ENCODE measurements at places on chromosomes 7 and 10. TPM values are rescaled to one million over a fixed set of nuclear protein-coding genes. Genes with fewer than 3 reads are reported as not detected.

The CYP3A5 gene
- total RNA-seq = 24.9 TPM

The GIMAP1 gene
- total RNA-seq = 1.3 TPM

DNA sequence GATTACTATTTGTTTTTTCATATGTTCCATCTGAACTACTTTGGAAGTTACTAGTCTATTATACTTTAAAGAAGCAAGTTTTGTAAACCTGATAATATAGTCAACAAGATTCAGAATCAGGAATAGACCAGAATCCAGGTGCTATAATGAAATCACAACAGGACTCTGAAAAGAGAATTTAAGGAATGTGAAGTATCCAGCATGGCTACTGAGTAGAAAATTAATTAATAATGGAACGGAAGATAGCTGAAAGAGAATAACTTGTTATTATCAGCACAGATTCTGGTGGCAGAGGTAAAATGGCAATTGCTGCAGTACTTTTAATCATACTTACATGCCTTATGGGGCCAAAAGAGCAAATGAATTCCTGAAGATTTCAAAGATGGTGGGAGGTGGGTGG, 43.1 kb upstream of the CHCHD3 start:
- no peak for DNase-seq

- no peak for DNase-seq
Measured at GRCh38 chr10:79979310-79979975, 30.5 kb upstream of the SFTPD start.

DNA sequence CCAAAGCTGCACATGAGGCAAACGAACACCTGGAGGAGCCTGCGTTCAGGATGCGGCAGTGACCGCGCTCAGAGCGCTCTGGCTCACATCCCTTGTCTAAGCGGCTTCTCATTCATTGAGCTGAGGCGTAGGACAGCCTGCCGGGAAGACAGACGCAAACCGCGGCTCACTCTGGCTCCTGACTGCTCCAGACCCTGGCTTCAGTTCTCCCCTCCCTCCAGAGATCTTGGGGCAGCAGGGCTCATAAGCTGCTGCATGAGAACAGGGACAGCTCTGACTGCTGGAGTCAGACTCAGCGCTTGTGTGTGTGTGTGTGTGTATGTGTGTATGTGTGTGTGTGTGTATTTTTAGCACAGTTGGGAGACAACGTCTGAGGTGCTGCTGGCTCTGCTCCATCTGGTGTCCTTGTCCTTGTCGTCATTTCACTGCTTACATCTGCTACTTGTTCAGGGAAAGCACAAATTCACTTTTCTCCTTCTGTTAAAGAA, 15.8 kb upstream of the LYZL2 start:
- DNase-seq = peak; percentile 46

The CFTR gene
- total RNA-seq = 1.2 TPM

DNA sequence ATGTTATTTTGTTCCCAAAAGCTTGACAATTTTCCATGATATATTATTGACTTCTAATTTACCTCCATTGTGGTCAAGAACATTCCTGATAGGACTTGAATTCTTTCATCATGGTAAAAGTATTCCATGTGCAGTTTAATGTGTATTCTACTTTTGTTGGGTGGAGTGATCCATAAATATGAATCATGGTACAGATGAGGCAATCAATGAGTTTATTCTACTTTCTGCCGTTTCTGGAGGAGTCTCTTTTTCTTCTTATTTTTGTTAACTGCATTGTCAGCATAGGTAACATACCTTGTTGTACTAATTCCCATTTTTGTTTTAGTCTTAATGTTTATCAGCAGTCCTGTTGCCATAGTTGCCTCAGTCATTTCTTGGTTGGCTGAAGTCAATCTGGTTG, 69.6 kb downstream of the SHOC2 start:
- no peak for DNase-seq

The CUL2 gene
- total RNA-seq = 25.6 TPM

The ASZ1 gene
- total RNA-seq = not detected

DNA sequence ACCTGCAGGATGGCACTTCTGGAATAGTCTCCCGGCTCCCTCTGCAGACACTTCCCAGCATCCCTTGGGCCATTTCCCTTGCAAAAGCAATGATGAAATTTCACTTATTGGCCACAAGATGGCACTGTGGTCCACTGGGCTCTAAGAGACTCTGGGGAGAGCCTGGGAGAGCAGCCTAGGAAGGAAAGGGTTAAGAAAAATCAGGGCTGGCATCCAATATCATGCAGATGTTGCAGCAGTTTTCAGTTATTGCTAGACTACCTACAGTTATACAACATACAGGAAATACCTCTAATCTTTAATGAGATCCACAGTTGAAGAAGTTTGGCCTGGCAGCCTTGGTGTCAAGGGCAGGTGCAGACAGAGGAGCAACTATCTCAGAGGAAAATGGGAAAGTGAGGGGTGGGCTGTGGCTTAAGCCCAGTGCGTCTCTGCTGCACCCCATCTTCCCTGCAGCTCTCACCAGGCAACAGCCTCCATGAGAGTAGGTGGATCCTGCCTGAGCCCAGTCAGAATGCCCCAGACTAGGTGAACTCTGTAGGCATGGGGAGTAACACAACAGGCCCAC, 100.2 kb upstream of the PRSS58 start:
- DNase-seq = peak; percentile 38

DNA sequence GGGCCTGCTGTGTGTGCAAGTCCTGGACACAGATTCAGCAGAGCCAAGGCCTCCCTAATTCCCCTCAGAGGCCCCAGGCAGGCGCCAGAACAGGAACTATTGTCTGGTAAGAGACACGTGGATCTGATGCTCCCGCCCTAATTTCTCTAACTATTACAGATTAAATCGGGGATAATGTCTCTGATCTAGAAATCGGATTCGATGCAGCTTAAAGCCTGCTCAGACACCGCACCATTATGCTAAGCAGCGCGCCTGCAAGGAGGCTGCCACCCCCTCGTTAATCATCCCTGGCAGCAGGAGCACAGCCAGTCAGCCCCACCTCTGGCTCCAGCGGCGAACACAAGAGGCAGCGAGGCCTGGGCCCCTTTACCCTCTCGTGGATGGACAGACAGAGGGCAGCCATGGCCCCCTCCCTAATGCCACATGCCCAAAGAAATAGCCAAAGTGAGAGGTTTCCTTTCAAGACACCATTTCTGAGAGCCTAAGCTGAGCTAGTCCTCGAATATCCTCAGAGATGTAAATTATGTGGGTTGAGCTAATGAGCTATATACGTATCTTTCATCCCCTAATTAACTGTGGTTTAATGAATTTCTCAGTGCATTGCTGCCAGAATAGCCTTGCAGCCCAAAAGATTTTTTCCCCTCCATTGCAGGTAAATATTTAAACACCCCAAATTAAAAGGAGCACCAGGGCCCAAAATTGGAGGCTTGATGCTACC, 122.1 kb downstream of the GRID1 start:
- DNase-seq = no peak

DNA sequence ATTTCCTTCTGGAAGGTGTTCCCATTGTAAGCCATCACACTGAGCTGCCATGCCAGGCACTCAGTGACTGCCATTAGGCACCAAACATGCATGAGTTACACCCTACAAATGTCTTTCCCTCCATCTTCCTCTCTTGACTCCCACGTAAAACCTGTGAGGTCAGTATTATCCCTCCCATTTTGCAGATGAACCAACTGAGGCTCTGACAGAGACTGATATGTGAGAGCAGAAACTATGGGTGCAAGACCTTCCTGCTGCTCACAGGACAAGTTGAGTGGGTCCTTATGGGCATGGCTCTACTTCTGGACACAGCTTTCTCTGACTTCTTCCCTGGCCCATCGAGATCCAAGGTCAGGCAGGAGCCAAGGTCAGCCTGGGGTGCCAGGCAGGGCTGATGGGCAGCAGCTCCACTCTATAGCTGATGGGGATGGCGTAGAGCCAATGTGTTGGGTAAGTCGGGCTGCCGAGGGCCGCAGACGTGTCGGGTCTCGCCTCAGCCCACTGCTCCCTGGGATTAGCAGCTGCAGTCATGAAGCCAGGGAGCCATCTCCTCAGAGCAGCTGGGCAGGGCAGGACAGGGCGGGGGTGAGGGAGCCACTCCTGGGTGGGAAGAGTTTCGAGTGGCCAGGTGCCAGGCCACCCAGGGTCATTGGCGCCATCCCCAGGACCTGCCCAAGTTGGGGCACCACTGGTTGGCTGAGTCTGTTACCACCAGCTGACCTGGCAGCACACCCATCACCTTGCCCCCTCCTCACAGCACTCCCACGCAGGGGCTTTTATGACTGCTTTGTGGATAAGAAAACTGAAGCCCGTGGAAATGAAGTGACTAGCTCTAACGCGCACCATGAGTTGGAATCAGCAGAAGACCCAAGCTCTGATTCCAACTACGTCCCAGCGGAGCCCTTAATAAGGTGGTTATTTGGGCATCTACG, 117.8 kb upstream of the ZMIZ1 start:
- DNase-seq = no peak

DNA sequence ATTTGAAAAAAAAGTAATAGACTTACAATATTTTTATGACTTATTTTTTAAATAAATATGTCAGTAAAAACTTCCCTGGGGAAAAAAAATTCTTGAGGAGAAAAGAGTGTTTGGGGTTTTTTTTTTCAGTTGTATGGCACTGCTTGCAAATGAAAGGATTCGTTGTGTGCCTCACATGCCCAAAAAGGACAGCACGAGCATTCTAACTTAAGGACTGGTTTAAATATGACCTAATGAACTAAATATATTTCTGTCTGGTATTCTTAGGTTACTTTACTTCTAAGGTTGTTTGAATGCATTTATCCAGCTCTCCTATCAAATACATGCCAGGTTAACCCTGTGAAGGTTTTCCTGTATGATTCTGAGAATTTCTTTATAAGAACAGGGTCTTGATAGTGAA, 988 bp upstream of the CD36 start:
- DNase-seq = no peak

The TEX36 gene
- not detected for total RNA-seq

The ZNF107 gene
- total RNA-seq = 8.3 TPM

- DNase-seq = no peak
Measured at GRCh38 chr7:136514776-136515175, 353.7 kb upstream of the CHRM2 start.

GRCh38 chr7:104934665-104935064, 79.3 kb upstream of the KMT2E start:
- DNase-seq = no peak

The NYAP1 gene
- total RNA-seq = 1.7 TPM

The HOXA13 gene
- total RNA-seq = 1.4 TPM

The ZPBP gene
- not detected for total RNA-seq

DNA sequence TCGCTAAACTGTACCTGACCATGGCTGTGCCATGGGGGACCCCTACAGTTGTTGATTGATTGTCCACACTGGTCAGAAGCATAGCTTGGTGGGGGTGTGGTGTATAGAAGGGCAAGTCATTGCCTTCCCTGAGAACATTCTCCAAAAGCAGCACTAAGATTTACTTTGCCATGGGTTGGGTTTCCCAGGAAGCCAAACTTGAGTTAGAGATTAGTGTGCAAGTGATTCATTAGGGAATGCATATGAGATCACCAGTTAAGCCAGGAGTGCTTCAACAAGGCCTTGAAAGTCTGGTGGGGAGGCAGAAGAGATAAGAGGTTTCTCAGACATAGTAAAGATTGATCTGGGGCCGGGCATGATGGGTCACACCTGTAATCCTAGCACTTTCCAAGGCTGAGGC, 21.4 kb upstream of the TPST1 start:
- no peak for DNase-seq

DNA sequence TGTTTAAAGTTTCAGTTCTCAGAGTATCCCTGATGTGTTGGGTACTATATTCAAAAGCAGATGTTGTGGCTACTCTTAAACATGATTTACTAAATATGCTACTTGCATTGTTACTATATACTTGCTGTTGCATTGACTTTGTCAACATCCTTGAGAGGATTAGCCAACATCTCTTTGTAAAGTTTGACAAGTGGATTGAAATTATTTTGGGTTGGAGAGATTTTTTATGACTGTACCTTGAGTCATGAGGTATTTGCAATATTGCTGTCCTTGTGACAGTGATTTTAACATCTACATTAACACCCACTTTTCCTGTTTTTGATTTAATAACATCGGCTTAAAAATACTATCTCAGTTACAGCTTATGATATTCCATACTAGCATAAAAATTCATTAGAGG, 31.9 kb downstream of the MRC1 start:
- DNase-seq = no peak

The WNT8B gene
- not detected for total RNA-seq

GRCh38 chr7:72409638-72410015, 2.5 kb downstream of the CALN1 start:
- DNase-seq = no peak

DNA sequence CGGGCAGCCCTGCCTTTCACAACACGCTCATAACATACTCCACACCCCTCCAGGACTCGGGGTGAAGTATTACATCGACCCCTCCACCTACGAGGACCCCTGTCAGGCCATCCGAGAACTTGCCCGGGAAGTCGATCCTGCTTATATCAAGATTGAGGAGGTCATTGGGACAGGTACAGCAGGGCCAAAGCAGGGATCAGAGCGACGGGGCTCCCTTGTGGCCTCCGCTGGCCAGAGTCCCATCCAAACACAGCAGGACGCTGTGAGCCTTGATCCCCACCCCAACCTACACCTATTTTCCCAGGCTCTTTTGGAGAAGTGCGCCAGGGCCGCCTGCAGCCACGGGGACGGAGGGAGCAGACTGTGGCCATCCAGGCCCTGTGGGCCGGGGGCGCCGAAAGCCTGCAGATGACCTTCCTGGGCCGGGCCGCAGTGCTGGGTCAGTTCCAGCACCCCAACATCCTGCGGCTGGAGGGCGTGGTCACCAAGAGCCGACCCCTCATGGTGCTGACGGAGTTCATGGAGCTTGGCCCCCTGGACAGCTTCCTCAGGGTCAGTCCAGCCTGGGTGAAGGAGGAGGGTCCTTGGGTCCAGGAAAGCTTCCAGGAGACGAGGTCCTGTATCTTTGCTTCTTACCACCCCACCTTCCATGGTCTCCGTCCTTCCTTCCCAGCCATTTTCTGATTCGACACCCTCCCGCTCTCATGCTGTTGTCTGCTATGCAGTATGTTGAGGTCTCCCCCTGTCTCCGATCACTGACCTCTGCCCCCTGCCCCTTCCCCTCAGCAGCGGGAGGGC, 13.5 kb downstream of the EPHB6 start:
- no peak for DNase-seq

GRCh38 chr10:131736321-131736980, 164.4 kb upstream of the PPP2R2D start:
- DNase-seq = no peak

The MAGI2 gene
- 6.9 TPM for total RNA-seq

DNA sequence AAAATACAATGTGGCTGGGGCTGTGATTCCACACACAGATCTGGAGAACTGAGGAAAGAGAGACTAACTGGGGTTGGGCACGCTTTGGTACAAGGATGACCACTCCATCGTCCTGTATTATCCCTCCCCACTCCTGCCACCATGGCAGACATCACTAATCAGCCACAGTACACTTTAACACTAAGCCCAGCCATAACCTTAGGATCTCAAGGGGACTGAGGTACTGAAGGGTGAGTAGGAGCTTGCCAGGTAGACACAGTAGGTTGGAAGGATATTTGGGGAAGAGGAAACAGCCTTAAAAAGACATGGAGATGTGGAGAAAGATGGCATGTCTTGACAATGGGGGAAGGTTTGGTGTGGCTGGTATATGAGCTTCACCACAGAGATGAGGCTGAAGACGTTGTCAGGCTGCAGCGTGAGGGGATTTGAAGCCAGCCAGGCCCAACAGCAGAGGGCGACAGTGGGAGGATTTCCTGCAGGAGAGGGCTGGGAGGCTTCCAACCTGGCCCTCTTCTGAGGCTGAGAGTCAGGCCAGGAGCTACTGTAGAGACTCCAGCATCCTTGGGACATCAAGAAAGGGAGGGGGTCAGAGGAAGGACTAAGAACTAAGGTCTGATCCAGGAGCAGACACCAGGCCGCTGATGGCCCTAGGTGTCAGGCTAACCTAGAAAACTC, 58.6 kb upstream of the COL13A1 start:
- no peak for DNase-seq

- no peak for DNase-seq
Measured at GRCh38 chr7:102967798-102968197, 55.0 kb downstream of the LRRC17 start.
